ENCODE measurements at places on chromosomes 2 and 18.

DNA sequence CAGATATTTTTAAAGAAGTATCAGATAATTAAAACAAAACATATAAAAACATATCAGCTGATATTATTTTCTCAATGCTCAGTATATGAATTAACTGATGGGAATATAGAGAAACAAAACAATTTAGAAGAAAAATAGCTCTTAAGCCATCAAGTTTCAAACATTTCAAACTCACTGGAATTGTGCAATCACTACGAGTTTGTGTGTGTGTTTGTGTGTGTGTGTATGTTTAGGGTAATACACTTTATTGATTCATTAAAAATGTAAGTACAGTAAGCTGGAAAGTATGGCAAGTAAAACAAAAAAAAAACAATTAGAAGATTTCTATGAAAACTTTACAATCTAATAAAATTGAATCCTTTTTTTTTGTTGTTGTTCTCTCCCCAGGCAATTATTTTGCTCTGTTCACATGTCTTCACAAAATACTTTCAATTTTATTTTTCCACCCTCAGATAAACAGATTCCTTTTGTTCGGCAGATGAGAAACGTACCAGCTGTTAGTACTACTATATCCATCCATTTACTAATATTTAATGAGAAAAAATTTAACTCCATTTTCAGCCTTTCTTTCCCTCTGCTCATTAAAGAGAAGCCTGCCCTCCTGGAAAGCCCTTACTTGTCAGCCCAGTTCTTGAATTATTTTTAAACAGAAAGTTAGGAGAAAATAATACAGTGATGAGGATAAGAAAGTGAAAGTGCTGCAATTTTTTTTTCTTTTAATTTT lies 87.6 kb downstream of the SLC8A1 start:
- no peak for DNase-seq

DNA sequence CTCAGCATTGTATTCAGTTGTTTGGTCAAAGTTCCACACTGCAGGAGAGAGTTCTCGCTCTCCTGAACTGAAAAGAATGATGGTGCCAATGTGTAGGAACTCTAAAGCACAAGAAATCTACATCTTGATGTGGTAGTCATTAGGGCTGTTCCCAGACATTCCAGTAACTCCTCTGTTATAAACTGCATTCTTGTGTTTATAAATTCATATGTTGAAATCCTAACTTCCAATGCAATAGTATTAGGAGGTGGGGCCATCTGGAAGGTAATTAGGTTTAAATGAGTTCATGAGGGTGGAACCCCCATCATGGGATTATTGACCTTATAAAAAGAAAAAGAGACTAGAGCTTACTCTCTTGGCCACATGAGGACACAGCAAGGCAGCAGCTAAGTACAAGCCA lies 239.6 kb downstream of the CDH20 start:
- DNase-seq = no peak

DNA sequence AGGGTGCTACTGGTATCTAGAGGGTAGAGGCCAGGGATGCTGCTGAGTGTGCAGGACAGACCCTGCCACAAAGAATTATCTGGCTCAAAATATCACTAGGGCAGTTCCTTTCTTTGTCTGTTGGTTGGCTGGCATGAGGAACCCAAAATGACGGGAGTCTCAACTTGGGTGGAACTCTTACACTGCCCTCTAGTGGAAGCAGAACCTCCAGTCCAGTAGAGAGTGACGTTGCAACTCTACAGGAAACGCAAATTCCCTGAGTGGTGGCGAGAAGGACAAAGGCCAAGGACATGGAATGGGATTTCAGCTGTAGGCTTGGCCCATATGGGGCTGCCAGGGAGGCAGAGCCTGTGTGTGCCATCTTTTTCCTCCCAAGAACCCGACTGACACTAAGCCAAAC lies 47.1 kb downstream of the COPS8 start:
- DNase-seq = no peak

- DNase-seq = no peak
Measured at GRCh38 chr2:74498500-74499266, 720 bp downstream of the LBX2 start.

GRCh38 chr2:11367170-11367730 lies 22.8 kb upstream of the ROCK2 start:
- DNase-seq = no peak

DNA sequence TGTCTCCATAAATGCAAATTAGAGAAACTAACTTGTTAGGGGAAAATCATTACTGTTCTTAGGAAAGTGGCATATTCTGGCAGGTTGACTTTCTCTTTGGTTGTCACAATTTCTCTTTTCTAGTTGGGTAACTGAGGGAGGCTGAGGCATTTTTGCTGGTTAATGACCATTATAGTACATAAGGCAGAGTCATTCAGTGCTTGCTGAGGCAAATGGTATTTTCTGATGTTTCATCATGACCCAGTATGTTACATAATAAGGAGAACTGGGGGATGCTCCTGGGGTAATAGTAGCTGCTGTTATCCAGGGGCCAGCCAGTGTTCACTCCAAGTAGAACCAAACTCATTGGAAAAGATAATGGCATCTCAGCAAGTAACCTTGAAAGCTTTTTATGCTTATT lies 62.3 kb downstream of the ITGA6 start:
- DNase-seq = no peak

DNA sequence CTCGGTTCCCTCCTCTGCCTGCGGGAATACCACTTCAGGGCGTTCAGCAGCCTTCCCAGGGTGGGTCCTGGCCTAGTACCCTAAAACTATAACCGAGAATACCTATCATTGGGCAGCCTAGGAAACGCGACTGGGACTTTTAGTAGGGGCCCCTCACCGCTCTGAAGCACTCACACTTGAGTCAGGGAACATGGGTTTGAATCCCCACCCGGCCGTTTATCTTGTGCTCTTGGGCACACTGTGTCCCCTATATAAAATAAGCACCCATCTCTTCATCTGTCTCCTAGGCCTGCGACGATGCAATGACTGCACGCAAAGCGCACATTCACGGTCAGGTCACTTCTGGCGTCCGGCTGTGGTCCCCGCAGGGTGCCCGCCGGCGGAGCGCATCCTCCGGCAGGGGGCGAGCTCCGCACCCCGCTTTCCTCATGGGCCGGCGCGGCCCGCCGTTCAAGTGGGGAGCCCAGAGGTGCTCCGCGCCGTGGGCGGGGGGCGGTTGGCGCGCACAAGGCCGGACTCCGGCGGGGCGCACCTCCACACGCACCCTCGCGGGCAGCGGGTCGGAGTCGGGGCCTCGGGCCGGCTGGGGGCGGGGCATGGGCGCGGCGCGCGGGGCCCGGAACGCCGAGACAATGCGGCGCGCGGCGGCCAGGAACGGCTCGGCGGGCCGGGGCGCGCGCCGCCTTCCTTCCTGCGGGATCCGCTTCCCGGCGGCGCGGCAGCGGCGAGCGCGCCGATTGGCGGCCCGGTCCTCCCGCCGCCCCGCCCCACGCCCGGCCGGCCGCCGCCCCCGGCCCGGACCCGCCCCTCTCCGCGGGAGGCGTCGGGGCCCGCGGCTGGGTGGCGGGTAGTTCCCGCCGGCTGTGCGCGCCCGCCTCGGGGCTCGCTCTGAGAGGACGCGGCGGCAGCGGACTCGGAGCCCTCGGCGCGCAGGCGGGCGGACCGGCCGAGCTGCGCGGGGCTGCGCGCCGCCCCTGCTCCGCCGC lies at the start of gene ASAP2:
Gene ASAP2, plus strand, starts transcription at position 850 of the 986 bp plus-strand sequence. CDS start 293 bp downstream, outside the sequence.
- no peak for DNase-seq

DNA sequence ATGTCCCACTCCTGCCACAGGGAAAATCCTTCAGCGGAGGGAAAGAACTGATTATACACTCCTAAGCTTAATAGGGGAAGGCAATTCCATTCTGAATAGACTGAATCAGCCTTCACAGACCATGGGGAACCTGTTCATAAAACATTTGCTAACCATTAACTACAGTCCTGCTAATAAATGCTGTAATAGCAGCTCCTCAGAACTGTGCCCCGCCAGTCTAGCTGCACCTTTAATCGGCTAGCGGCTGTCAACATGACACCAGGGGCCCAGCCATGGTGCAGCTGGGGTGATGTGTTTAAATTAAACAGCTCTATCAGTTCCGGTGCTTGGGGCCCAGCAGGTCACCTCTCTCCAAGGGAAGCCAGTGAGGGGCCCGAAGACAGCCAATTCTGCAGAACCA lies 77.8 kb downstream of the GALNT14 start:
- DNase-seq = no peak

DNA sequence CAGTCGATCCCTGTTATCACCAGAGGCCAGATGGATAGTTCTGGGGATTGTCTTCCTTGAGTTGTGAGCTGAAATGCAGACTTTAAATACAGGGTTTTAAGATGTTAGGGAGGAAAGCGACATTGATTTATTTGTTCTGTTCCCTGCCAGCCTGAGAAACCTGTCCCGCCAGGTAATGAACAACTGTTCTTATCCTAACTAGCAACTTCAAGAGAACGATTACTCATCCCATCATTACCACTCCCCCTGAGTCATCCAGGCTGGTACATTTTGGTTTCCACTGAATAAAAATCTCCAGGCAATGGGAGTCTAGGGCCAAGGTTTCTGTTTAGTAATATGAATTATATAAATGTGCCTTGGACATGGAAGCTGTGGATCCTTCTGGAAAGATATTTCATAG lies 131.2 kb downstream of the LYPD6B start:
- DNase-seq = no peak

- no peak for DNase-seq
Measured at GRCh38 chr2:210593166-210593565, 36.8 kb downstream of the CPS1 start.

- DNase-seq = no peak
Measured at GRCh38 chr2:241601841-241602240, 35.1 kb downstream of the THAP4 start.

DNA sequence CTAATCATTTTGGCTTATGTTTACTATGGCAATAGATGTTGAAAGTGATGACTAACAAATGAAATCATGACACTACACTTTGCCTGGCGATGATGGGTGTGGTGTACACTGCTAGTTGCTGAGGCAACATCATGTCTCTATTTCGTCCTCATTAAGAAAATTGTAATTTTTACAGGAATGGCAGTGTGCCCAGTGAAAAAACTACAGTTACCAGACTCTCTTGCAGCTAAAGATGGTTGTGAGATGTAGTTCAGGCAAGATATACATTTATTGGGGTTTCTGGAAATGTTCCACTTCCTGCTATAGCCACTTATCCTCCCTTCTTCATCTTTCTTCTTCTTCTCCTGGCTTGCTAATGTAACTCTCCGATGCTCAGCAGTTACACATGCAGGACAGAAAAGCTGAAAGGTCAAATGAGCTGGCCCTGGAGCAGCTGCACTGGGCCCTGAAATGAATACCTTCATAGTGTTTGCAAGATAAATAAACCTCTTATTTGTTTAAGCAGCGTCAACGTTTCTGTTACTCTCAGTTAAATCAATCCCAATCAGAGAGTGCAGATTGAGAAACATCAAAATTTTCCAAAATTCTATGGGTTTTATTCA lies 46.0 kb downstream of the SOCS6 start:
- DNase-seq = no peak

GRCh38 chr2:101753720-101754490 lies 56.4 kb downstream of the MAP4K4 start:
- no peak for DNase-seq

DNA sequence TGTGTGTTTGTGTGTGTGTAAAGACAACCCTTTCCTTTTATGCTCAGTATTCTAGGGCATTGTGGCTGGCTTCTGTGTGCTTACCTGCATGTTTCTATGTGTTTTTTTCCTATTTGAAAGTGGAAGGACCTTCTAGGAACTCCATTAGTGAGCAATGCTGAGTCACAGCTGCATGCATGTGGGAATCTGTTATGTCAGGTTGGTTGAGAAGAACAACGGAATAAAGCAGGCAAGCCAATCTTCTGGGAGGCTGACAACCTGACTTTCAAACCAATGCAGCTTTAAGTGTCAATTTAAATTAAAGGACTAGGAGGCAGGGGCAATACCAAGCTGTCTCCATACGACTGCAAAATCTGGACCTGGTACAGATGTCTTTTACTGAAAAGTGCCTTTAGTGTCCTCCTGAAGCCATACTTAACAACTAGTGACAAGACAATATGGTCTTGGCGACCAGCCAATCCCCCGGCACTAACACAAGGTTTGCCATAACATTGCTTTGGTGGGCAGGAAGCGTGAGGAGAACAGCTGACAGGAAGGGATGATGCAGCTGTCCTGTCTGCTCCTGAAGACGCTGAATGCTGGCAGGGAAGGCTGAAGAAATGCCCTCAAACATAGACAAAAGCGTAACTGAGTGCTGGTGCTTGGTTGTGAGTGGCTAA lies 514.7 kb upstream of the CDH7 start:
- no peak for DNase-seq

Measured in central memory CD8-positive, alpha-beta T cell (primary cell).